ENCODE measurements at places on chromosomes 2 and 18. TPM values are rescaled to one million over a fixed set of nuclear protein-coding genes. Genes with fewer than 3 reads are reported as not detected.

OR6B2 gene
- not detected for total RNA-seq

SERPINB3 gene
- total RNA-seq: not detected

IL36A gene
- not detected for total RNA-seq

RANBP2 gene
- total RNA-seq: 52.9 TPM

BIN1 gene
- total RNA-seq: 72.2 TPM

CCDC148 gene
- total RNA-seq: 1.2 TPM

SERPINB4 gene
- not detected for total RNA-seq

NMUR1 gene
- total RNA-seq: not detected

IL37 gene
- total RNA-seq: not detected

ELOA2 gene
- not detected for total RNA-seq

STAT1 gene
- total RNA-seq: 77.7 TPM

B4GALT6 gene
- 10.2 TPM for total RNA-seq

CACNB4 gene
- total RNA-seq: 0.82 TPM

HTR2B gene
- total RNA-seq: 0.19 TPM

CYP20A1 gene
- 29.6 TPM for total RNA-seq

USP37 gene
- 6.9 TPM for total RNA-seq

CABYR gene
- 3.0 TPM for total RNA-seq

CNGA3 gene
- not detected for total RNA-seq

DCDC2C gene
- not detected for total RNA-seq

CABLES1 gene
- total RNA-seq: 51.2 TPM

ARHGAP28 gene
- 16.5 TPM for total RNA-seq

SPP2 gene
- not detected for total RNA-seq

CYP27A1 gene
- total RNA-seq: 15.8 TPM

TMEM178A gene
- total RNA-seq: 1.9 TPM

LIPT1 gene
- 2.8 TPM for total RNA-seq

UGT1A6 gene
- not detected for total RNA-seq

VSNL1 gene
- total RNA-seq: not detected

PSMG2 gene
- 76.6 TPM for total RNA-seq

RAX gene
- not detected for total RNA-seq

ERMN gene
- total RNA-seq: not detected

ALKAL2 gene
- total RNA-seq: not detected

LYG2 gene
- total RNA-seq: not detected

PLB1 gene
- 1.6 TPM for total RNA-seq

SP5 gene
- not detected for total RNA-seq

IL18R1 gene
- total RNA-seq: 5.3 TPM

PELI1 gene
- 25.7 TPM for total RNA-seq

TRIM43 gene
- total RNA-seq: not detected

CIB4 gene
- not detected for total RNA-seq

NLRC4 gene
- total RNA-seq: not detected

NMS gene
- total RNA-seq: not detected

ZSWIM2 gene
- total RNA-seq: not detected

HMSD gene
- total RNA-seq: not detected

IL36RN gene
- not detected for total RNA-seq

ALPP gene
- total RNA-seq: not detected

DQX1 gene
- total RNA-seq: not detected

ALLC gene
- total RNA-seq: not detected

SNTG2 gene
- total RNA-seq: 1.5 TPM

ALK gene
- not detected for total RNA-seq
